ENCODE measurements at places on chromosomes 3 and 15. TPM values are rescaled to one million over a fixed set of nuclear protein-coding genes. Genes with fewer than 3 reads are reported as not detected.
A peak's percentile ranks its signal among the peaks of the same experiment; 100 is the strongest.

- H3K36me3 ChIP-seq: no peaks in the 10 kb centered on the region
- H3K27ac ChIP-seq: no peak overlapping the region
- H3K27me3 ChIP-seq: no peaks in the 10 kb centered on the region
- DNase-seq: no peak
- H3K4me3 ChIP-seq: no peak overlapping the region
Measured at GRCh38 chr3:21673393-21673792, 77.6 kb downstream of the ZNF385D start.

DNA sequence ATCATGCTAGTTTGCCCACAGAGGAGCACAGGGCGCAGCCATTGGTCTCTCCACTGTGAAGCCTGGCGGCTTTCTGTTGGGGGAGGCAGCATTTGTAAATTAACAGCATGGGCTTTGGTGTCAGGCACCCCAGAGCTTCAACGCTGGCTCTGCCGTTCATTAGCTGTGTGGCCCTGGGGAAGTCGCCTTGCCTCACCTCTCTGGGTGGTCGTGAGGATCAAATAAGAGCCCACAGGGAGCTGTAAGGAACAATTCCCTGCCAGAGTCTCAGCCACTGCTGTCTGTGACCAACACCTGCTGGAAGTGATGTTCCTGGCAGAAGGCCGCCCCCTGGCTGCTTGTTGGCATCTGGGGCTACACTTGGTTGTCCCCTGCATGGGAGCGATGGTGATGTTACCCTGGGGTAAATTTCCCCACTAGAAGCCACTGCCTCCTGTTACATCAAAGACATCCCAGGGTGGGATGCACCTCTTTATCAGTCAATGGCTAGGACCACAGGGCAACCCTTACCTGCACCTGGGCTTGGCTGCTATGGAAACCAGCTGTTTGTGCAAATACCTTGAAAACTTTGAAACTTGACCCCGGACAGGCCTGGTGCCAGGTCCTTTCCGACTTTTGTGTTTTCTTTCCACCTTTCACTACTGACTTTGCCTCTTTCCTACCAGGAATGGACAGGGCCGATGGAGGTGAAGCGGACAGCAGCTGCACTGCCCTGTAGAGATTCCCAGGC, 36.9 kb downstream of the DNASE1L3 start:
- peaks cover 50% of the 10 kb centered on the region for H3K4me1 ChIP-seq
- H3K4me3 ChIP-seq: no peak overlapping the region
- no peaks in the 10 kb centered on the region for H3K27me3 ChIP-seq
- DNase-seq: peak; percentile 58
- peaks cover 30% of the 10 kb centered on the region for H3K36me3 ChIP-seq

GRCh38 chr3:133859381-133860234, 36.1 kb downstream of the RAB6B start:
- H3K4me1 ChIP-seq: peaks cover 45% of the 10 kb centered on the region
- DNase-seq: no peak

Gene SLC2A2
- total RNA-seq: not detected

GRCh38 chr3:168512802-168513201, 417.1 kb upstream of the GOLIM4 start:
- no peak for DNase-seq
- H3K4me1 ChIP-seq: no peaks in the 10 kb centered on the region
- no peaks in the 10 kb centered on the region for H3K36me3 ChIP-seq
- no peak overlapping the region for H3K4me3 ChIP-seq
- no peak overlapping the region for H3K27ac ChIP-seq

Gene NISCH
- 44.3 TPM for total RNA-seq

Gene NPAP1
- not detected for total RNA-seq

GRCh38 chr3:112974178-112974517, 755 bp downstream of the CD200R1 start:
- H3K4me3 ChIP-seq: peak overlapping the region; percentile 36
- DNase-seq: no peak
- no peaks in the 10 kb centered on the region for H3K4me1 ChIP-seq
- peaks cover 18% of the 10 kb centered on the region for H3K27me3 ChIP-seq
- no peaks in the 10 kb centered on the region for H3K36me3 ChIP-seq

DNA sequence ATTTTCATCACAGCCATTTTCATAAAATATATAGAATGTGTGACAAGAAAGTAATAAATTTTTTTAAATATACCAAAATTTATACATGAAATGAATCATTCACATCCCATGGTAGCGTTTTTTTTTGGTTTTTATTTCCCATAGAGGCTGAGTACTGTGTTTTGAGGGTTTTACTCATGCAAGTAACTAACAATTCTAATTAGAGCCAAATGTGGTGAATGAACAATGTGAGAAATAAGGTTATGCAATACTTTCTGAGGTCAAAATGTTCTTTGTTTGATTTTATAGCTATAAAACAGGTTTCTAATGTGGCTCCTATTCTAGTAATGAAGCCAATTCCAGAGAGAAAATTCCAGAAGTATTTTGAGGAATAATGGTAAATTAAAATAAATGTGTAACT, 386.8 kb downstream of the TBC1D5 start:
- H3K4me3 ChIP-seq: no peak overlapping the region
- H3K27me3 ChIP-seq: no peaks in the 10 kb centered on the region
- DNase-seq: no peak
- H3K27ac ChIP-seq: peak overlapping the region; percentile 5
- H3K36me3 ChIP-seq: no peaks in the 10 kb centered on the region

Gene TNFSF10
- total RNA-seq: 12.6 TPM

Data from left ventricle myocardium inferior (tissue), 1 donor.